ENCODE measurements at places on chromosomes 13 and 19. TPM values are rescaled to one million over a fixed set of nuclear protein-coding genes. Genes with fewer than 3 reads are reported as not detected.

The ZNF575 gene
- total RNA-seq: 1.9 TPM

The URAD gene
- not detected for total RNA-seq

The ACP5 gene
- total RNA-seq: 3.5 TPM

The KLK10 gene
- not detected for total RNA-seq

The ZNF776 gene
- total RNA-seq: 5.7 TPM

The PCDH8 gene
- not detected for total RNA-seq

The PSG2 gene
- total RNA-seq: not detected

The ZGLP1 gene
- 2.5 TPM for total RNA-seq

The ZNF665 gene
- 2.1 TPM for total RNA-seq

The CGB1 gene
- total RNA-seq: not detected

The TMEM255B gene
- total RNA-seq: 1.3 TPM

The PRR12 gene
- total RNA-seq: 45.7 TPM

The C19orf38 gene
- 2.7 TPM for total RNA-seq

The SIGLEC14 gene
- total RNA-seq: not detected

The ZNF667 gene
- 0.40 TPM for total RNA-seq

GRCh38 chr13:78779608-78780007 lies 120.7 kb upstream of the OBI1 start:
- no peak for DNase-seq

DNA sequence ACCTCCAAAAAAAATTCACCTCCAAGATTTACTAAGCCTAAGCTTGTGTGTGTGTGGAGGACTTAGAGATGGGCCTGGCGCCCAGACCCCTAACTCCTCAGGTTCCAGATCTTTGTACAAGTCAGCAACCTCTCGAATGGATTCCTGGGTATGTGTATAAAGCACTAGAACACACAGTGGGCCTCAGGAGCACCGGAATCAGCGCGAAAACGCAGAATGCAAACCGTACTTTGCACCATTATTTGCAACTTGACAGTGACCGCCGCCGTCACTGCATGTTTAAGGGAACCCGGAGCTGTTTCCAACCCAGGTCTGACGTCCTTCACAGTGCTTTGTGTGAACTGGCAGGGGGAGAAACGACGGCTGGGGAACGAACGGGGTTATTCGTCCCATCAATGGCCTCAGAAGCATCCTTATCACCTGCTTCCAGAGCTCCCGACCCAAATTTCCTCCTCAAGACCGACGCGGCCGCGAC lies 688 bp downstream of the ZNF606 start:
- no peak for DNase-seq

GRCh38 chr13:43061496-43062280 lies 38.3 kb downstream of the DNAJC15 start:
- DNase-seq: no peak

GRCh38 chr19:19061506-19061905 lies 2.3 kb upstream of the SLC25A42 start:
- DNase-seq: no peak

DNA sequence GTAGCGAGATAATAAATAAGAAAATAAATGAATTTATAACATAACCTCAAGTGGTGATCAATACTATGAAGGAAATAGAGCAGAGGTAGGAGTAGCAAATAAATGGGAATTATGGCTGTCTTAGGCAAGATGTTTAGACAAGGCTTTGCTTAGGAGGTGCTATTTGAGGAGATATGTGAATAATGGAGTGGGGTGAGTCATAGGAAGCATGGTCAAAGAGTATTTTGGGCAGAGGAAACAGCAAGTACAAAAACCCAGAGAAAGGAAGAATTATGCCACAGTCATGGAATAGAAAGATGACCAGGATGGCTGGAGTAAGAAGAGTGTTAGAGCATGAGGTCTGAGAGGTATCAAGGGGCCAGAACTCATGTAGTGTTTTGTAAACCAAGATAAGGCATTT lies 33.6 kb upstream of the LPAR6 start:
- no peak for DNase-seq

DNA sequence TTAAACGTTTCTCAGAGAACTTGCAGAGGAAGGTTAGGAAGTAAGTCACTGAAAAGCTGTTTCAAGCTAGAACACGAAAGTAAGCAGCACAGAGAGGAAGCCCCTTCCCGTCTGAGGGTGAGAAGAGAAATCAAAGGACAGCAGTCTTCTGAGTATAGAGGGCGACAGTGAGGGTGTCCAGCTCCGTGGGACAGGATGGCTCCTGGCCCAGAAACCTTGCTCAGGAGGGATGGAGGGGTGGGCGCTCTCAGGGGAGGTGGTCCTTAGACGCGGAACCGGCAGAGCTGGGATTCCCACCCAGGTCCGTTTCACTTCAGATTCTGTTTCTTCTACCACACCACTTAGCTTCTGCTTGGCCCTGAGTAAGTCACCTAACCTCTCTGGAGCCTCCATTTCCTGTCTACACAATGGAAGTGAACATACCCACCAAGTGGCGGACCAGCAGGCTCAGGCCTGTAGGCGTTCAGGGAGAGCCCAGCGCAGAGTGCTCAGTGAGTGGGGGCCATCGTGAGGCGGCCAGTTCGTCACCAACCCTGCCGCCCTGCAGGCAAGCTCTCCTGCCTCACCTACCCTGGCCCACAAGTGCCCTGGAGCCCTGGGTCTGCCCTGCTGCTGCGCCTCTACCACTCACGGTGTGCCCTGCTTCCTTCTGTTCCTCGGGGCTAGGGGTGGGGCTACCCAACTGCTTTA lies 5.5 kb upstream of the RSPH6A start:
- DNase-seq: peak; percentile 42

DNA sequence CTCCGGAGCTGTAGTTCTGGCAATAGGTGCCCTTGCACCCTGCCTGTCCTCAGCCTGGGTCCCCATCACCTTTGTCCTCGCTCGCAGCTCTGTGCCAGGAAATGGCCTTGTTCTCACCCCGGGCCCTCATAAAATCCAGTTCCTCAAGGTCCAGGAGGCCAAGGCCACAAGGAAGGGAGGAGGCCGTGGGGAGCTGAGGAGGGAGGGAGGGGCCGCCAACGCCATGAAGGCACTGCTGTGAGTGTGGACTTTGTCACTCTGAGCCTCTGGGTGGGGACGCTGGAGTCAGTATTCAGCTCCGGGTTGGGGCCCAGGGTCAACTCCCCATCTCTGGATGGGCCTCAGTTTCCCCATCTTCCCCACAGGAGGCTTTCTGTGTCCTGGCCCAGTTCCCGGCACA lies 9.2 kb upstream of the GNA11 start:
- DNase-seq: no peak

- no peak for DNase-seq
These were observed 13.0 kb upstream of the LCP1 start for GRCh38 chr13:46195016-46195415.

GRCh38 chr13:20369886-20370361 lies 137.8 kb upstream of the GJB6 start:
- no peak for DNase-seq

DNA sequence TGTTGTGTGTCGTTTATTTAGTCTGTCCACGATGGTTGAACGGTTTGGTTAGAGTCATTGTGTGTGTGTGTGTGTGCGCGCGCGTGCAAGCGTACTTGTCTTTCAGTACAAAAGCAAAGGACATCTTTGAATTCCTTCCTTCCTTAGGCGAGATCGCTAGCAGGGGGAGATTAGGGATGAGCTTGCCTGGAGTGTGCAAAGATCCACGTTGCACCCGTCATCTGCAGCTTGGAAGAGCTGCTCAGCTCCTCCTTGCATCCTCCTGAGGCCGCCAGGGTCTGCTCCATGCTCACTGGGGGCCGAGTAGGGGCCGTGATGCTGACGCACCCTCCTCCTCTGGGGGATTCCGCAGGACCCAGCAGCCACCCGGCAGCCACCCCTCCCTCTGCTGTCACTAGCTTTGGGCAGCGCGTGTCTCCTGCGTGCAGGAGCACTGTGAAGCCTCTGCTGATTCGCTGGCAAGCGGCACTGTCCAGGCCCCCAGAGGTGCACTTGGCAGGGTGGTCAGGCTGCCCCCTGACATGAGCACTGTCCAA lies 137.3 kb downstream of the KDM4B start:
- DNase-seq: no peak

GRCh38 chr13:83929157-83929556 lies 46.9 kb upstream of the SLITRK1 start:
- DNase-seq: no peak

DNA sequence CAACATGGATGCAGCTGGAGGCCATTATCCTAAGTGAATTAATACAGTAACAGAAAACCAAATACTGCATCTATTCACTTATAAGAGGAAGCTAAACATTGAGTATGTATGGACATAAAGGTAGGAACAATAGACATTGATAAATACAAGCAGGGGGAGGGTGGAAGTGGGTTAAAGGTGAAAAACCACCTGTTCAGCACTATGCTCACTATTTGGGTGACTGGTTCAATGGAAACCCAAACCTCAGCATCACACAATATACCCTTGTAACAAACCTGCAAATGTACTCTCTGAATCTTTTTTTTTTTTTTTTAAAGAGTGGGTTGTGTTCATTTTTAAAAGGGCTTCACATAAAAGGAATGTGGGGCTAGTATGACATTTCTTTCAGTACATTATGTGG lies 26.9 kb upstream of the CPB2 start:
- no peak for DNase-seq

- DNase-seq: no peak
These were observed 12.7 kb downstream of the SUGT1 start for GRCh38 chr13:52665325-52665724.

- DNase-seq: no peak
These were observed 5.6 kb upstream of the SLAIN1 start for GRCh38 chr13:77691871-77692270.

DNA sequence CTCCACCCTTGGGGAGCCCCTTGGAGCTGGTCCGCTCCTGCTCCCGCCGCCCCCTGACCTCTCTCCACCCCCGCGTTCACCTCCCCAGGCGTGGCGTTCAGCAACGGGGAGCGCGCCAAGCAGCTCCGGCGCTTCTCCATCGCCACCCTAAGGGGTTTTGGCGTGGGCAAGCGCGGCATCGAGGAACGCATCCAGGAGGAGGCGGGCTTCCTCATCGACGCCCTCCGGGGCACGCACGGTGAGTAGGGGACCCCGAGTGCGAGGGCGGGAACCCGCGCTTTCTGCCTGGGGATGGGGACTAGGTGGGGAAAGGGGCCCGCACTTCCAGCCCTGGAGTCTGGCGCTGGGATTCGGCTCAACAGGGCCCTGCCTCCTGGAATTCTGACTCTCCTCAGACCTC lies 1.7 kb downstream of the CYP2A13 start:
- DNase-seq: no peak

- no peak for DNase-seq
These were observed 27.4 kb downstream of the CCL25 start for GRCh38 chr19:8079988-8080387.

- DNase-seq: no peak
These were observed 329.8 kb upstream of the GPC6 start for GRCh38 chr13:92896842-92897241.

- peak; percentile 8 for DNase-seq
These were observed 8.4 kb downstream of the RGL3 start for GRCh38 chr19:11410682-11411081.

DNA sequence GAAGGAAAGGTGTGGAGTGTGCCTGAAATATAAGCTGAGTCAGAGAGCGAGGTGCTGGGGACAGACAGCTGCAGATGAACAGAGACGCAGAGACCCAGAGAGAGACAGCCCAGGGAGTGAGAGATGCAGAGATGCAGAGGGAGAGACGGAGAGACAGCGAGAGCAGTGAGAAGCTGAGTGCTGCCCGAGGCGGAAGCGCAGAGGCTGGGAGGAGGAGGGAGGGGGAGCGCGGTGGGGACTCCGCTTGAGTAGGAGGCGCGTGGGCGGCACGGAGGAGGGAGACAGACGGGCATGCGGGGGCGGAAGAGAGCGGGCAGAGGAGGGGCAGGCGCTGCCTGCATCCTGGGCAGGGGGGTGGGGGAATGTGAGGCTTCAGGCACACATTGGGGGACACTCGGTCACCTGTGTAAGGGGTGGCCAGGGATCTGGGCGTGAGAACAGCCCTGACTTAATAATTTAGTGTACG lies 25.7 kb downstream of the SLC8A2 start:
- peak; percentile 83 for DNase-seq

- peak; percentile 76 for DNase-seq
These were observed 685 bp downstream of the LENG9 start for GRCh38 chr19:54462655-54463530.

GRCh38 chr19:8320564-8321066 lies 560 bp downstream of the NDUFA7 start:
- DNase-seq: peak; percentile 59

DNA sequence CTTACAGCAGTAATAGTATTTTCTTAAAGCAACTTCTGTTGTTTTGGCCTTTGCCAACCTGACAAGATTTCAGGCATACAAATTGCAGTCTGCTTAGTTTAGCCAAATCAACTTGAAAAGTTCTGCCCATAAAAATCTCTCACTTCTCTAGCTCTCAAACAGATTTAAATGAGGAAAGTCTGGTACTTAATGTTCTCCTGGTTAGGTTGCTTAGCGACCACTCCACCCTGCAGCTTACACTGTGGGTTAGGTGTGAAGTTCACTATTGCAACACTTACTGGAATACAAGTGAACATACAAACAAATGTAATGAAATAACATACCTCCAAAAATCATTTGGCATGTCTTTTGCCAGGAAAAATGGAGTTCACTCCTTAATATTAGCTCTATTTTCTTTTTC lies 178.7 kb upstream of the PCDH9 start:
- peak; percentile 65 for DNase-seq

DNA sequence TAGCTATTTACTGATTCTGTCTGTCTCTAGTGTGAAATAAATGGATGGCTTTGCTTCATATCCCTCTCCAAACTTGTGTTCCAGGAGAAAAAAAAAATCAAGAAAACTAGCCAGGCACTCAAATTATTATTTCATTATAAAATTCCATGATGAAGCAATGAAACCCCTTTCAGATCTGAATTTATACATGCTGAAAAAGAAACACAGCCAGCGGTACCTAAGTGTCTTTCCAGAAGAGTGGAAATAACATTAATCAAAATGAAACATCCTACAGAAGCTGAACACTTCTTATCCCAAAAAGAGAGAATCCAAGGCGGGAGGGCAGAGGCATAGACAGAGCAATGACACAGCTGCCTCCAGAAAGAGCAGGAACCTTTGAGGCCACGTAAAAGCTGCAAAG lies 15.9 kb downstream of the ENOX1 start:
- no peak for DNase-seq

DNA sequence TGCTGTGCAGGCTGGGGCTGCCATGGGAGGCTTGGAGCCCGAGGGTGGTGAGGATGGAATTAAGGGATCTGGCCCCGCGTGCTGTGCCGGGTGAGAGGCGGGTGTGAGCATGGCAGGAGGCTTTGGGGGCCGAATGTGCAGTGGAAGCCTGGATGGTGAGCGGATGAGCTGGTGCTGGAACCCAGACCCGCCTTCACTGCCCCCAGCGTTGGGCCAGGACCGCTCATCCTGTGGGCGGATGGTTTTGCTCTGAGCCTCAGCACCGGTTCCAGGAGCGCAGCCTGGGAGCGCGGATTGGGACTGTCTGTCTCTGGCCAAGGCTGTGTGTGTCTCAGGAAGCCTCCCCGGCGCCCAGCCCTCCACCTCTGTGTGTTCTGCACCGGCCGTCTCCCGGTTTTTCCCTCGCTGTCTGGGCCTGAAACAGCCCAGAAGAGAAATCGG lies 16.7 kb downstream of the KDM4B start:
- peak; percentile 38 for DNase-seq

DNA sequence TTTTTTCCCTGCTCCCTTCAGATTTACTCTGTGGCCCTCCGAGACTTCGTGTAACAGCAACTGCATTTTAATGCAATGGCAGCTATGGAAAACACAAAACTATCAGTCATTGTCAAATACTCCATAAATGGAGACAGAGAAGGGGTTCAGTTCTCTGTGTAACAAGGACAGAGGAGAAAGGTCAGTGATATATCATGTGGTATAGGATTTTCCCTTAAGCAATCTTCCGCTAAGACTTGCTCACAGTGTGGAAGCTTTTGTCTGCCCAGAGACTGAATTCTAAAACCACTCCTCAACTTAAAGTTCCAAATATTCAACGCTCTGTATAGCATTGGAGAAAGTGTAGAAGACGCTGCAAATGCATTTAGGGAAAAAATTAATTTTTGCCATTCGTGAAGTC lies 111.3 kb upstream of the EDNRB start:
- DNase-seq: no peak

All from natural killer cell treated with Interleukin-12 subunit alpha and Interleukin-12 subunit beta and Interleukin-15 and Interleukin-18, amount 100 ng/mL, for 72 hours (primary cell).